ENCODE measurements at places on chromosomes 7 and 10.

DNA sequence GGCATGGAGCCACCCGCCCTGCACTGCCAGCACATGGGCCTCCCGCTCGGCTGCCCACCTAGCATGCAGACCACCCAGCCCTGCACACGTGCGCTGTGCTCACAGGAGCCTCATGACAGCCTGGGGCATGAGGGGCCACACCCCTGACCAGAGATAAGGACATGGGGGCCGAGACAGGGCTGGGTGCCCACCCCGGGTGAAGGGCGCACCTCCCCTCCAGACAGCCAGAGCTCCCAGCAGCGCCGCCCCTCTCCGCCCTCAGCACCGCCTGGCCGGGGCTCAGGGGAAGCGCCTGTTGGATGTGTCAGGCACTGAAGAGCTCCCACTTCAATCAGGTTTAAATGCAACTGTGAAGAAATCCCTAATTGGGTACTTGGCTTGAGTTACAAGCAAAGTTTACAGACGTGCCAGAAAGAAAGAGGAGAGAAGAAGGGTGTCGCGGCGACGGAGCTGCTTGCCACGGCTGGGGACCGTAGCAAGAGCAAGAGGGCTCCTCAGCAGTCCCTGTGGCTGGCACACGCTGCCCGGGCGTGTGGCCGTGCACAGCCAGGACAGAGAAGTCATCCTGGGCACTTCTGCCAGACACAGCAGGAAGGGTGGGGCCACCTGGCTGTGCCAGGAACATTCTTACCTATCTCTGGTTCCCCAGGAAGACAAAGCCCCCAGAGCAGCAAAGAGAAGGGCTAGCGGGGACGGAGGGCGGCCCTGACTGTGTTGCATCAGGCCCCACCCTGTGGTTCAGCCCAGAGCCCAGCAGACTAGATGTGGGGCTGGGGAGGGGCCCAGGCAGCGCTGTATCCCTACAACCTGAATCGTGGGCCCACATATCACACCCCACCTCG is 247.4 kb downstream of the ELFN1 start:
- no peak for DNase-seq

DNA sequence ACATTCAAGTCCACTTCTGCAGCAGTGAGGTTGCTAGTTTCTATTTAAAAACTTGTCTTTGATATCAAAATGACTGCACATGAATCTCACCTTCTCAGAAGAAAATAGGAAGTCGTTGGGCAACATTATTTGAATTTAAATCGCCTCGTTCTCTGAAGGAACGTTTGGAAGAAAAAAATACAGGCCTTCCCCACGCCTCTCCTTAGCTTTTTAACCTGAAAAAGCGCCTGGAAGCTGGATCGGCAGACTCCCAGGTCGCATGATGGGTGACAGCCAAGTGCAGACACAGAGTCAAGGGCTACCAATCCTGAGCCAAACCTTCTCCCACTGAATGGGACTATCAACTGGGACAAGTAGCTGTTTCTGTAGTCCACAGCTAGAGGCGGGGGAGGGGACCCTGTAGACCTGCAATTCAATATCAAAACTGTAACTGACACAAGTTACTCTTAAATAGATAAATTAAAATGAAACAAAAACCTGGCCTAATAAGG is 2.2 kb downstream of the FAM53B start:
- no peak for DNase-seq

- no peak for DNase-seq
Observed at GRCh38 chr10:72540193-72540807, 85.6 kb downstream of the MICU1 start.

- no peak for DNase-seq
Observed at GRCh38 chr7:52569151-52569550, 466.3 kb upstream of the POM121L12 start.

DNA sequence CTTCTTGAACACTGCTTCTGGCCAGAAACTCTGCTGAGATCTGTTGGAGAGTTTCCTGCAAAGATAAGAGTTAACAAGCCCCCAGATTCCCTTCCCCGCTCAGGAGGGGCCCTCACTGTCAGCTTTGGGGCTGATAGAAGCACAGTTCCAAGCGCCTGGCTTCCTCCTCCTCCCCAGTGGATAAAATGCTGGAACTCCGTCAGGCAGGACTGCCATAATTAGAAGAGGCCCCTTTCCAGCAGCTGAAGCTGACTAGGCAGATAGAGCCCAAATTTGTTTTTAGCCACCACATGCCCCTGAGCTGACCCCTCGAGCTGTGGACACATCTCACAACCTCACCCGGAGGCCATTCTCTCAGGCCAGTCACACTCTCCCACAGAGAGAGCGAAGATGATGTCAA is 89.4 kb downstream of the TBXAS1 start:
- no peak for DNase-seq

DNA sequence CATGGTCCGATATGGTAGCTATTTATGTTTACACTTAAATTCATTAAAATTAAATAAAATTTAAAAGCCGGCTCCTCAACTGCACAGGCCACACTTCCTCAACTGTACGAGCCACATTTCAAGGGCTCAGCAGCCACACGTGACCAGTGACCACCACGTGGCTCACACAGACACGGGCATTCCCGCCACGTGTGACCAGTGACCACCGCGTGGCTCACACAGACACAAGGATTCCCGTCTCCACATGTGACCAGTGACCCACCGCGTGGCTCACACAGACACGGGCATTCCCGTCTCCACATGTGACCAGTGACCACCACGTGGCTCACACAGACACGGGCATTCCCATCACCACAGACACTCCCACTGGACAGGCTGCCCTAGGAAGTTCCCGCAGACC is 91.3 kb downstream of the PDGFA start:
- DNase-seq: no peak

DNA sequence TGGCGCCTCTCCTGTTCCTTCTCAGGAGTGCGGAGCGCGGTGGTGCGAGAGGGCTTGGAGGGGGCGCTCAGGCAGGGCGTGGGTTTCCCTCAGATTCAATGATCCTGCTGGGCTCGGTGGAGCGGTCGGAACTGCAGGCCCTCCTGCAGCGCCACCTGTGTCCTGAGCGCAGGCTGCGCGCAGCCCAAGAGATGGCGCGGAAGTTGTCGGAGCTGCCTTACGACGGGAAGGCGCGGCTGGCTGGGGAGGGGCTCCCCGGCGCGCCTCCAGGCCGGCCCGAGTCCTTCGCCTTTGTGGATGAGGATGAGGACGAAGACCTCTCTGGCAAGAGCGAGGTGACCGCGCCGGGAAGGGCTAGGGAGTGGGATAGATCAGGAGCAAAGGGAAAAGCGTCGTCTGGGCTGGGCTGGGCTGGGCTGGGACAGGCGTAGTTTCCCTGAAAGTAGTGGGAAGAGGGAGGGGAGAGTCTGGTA is 17.0 kb downstream of the FAM131B start:
- peak; percentile 53 for DNase-seq

- DNase-seq: no peak
Observed at GRCh38 chr10:75404815-75405597, 3.4 kb upstream of the ZNF503 start.

DNA sequence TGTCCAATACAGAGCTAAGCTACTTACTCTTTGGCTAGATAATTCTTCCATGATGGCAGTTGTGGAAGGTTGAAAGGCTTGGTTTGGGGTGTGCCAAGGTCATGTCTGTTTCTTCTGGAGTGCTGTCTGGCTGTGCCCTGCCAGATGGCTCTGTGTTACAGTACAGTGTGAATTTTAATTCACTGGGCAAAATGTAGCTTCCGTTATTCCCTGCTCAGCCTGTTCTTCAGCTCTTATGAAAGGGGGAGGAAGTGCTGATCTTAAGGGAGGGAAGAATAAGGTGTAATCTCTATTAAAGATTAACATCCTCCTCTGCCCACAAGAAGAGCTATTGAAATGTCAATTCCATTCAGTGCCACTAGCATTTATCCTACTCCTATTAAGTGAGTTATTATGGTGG is 52.2 kb downstream of the SND1 start:
- no peak for DNase-seq

GRCh38 chr7:18648849-18649758 is 153.6 kb downstream of the HDAC9 start:
- DNase-seq: no peak

DNA sequence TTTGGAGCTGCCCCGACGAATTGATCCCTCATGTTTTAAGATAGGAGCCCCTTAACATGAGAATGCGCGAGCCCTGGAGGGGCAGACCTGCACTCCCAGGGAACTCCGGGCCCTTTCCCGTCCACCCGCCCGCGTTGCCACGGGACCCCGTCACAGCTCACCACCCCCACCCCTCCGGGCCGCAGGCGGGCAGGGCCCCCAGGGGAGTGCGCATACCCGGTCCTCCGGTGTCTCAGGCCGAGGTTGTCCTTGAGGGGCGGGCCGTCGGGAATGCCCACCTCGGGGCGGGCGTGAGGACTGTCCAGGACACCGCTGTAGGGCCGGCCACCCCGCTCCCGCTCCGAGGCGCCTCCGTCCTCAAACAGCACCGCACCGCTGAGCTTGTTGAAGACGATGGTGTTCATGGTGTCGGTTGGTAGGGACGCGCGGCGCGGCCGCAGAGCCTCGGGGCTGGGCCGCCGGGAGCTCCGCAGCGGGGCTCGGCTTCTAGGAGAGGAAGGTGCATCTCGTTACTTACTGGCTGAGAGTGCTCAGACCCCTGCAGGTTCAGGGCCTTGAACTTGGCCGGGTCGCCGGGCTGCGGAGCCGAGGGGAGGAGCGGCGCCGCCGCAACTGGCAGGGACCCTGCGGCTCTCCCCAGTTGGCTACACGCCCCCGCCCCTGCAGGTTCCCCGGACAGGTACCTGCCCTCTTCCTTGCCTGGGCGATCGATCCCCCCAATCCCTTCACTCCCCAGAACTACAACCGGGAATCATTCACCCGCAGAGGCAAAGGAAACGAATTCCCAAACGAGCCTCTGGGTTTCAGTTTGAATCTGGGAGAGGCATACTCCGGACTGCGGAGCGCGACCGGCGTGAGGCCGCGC is 2.4 kb downstream of the MKX start:
- DNase-seq: peak; percentile 34

- DNase-seq: no peak
Observed at GRCh38 chr10:84198206-84198915, 4.0 kb downstream of the CDHR1 start.

DNA sequence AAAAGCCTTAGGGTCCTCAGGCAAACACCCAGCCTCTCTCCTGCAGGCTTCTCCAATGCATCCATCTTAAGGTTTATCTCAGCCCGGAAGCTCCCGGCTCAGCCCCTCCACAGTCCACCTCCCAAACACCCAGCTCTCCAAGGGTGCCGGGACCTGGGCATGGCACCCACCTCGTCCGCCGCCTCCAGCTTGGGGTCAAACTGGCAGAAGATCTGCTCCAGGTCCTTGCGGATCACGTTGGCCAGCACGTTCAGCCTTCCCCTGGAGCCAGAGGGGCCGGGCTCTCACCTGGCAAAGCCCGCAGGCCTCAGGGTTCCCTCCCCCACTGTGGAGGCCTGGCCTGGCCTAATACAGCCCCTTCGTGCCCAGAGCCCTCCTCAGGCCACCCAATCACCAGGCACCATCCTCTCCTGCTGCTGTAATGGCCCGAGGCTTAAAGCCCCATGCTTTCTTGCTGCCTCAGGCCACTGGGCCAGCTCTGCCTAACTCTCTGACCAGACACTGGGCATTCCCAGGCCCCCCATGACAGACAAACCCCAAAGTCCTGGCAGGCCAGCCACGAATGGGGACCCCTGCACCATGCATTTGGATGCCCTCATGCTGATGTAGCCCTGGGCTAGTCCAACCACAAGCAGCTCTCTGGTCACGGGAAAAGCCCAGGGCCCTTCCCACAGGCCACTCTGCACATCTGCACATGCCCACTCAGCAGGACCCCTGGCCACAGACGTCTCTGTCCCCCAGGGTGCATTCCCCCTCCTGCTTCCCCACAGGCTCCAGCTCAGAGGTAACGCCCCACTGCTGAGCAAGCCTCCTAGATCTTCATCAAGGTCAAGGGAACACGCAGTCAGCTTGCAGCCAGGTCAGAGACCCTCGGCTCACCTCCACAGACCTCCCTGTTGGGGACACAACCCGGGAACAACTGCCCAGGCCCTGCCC is 12.3 kb downstream of the OGDHL start:
- no peak for DNase-seq

DNA sequence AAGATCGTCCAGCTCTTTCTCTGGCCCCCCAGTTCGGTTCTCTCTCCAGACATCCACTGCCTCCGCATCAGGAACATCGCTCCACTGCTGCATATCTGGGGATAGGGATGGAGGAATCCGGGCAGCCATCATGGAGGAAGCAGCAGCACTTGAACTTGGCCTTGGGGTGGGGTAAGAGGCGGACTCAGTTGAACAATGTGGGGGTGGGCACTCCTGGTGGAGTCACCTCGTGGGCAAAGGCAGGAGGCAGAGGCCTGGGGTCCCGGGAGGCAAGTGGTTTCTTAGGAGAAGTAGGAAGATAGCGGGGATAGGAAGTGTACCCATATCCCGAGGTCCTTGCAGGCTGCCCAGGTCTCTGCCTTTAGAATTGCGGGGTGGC is 98.3 kb downstream of the CHST15 start:
- DNase-seq: no peak

GRCh38 chr7:28458732-28459131 is 46.4 kb downstream of the CREB5 start:
- no peak for DNase-seq

GRCh38 chr10:100736144-100736808 is 9.1 kb upstream of the PAX2 start:
- no peak for DNase-seq

DNA sequence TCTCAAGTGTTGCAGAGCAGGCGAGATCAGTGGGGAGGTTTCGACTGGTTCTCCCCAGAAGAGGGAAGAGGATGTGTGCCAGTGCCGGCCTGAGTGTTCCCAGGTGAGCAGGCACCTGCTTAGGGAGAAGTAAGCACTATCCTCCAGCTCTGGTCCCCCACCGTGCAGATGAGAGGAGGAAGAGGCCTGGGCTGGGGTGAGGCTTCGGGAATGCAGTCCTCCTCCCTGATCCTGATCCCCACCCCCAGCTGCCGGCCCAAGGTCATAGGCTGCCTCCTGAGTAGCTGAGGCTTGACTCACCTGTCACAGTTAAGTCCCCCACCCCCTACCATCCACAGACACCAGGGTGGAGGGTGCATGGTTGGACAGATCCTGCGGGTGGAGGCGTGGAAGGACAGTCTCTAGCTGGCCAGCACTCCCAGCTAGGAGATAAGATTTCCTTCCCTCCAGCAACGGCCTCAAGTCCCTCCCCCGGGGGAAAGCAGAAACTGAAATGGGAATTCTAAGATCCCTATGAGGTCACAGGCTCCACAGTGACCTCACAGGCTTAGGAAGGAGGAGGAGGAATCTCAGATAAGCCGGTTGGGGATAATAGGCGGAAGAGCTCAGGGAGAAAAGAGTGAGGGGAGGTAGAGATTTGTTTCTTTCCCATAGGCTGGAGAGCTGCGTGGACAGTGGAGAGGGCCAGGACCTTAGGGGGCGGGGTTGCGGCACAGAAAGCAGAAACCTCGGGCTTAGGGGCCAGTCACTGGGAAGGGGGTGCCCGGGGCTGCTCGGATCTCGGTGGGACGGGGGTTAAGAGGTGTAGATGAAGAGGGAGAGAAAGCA is 1.0 kb downstream of the LRCH4 start:
- no peak for DNase-seq
